ENCODE measurements at places on chromosomes 1 and 21. TPM values are rescaled to one million over a fixed set of nuclear protein-coding genes. Genes with fewer than 3 reads are reported as not detected.

DNA sequence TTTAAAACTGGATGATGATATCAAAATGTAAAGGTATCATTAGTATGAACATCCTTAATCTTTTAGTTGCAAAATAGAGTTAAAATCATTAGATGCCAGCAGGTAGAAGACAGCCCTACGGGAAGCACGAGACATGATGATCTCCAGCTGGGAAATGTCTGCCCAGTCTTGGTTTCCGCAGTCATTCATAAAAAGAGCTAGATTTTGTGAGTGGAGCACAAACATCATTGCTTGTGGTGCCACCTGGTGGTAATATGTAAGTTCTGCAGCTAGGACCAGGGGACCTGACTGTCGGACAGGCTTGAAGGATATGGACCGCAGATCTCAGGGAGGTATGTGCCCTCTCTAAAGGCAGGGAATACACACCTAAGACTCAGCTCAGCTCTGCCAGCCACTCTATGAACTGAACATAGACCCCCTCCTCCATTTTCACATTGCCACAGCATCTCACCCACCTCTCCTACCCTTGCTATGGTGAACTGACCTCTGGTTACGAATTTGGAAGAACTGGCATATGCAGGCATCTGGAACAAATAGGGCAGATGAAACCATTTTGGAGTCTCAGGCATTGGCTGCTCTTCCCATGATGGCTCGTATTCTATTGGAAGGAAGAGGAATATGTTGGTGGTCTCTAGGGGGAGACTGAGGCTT lies 9.2 kb downstream of the FCMR start:
- peak; percentile 41 for DNase-seq

TGFB2 gene
- 2.0 TPM for total RNA-seq

DNA sequence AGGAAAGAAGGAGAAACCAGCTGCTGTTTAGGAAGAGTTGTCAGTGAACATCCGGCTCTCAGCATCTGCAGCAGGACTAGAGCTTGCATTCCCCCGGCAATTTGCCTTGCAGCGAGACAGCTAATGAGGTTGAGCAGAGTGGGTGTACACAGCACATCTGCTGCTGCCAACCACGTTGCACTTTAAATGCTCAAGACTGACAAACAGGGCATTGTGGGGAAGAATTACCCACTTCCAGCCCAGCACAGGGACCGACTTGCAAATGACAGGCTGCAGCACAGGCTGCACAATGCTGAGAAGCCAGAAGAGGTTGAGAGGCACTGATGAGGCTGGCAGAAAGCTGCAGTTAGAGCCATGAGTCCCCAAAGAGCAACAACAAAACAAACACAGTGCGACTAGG lies 47.5 kb upstream of the PLA2G2C start:
- DNase-seq = no peak

DNA sequence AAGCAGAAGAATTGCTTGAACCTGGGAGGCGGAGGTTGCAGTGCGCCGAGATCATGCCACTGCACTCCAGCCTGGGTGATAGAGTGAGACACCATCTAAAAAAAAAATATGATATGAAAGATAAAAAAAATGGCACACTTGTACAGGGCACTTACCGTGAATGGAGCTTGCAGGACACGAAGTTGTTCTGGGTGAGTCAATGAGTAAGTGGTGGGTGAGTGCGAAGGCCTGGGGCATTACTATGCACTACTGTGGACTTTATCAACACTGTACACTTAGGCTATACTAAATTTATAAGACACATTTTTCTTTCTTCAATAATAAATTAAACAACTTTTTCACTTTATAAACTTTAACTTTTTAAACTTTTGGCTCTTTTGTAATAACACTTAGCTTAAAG lies 37.0 kb downstream of the TNFRSF8 start:
- DNase-seq = no peak

DNA sequence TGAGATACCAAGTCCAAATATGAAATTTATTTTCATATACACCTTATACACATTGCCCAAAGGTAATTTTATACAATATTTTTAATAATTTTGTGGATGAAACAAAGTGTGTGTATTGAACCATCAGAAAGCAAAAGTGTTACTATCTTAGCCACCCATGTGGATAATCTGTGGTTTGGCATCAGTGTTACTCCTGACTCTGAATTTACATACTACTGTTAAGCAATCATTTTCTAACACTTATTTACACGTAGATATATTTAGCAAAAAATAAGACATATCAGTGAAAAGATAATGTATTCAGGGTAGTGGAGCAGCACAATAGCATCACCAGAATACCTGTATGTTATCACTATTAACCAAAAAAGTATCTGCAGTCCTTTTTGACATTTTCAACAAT lies 23.8 kb downstream of the DENND2D start:
- no peak for DNase-seq

- DNase-seq = no peak
Observed at GRCh38 chr21:24395320-24395923, 1211.9 kb downstream of the MRPL39 start.

- DNase-seq = no peak
Observed at GRCh38 chr1:99537886-99538617, 107.9 kb upstream of the PALMD start.

- no peak for DNase-seq
Observed at GRCh38 chr1:14108356-14109275, 408.6 kb downstream of the PRDM2 start.

DNA sequence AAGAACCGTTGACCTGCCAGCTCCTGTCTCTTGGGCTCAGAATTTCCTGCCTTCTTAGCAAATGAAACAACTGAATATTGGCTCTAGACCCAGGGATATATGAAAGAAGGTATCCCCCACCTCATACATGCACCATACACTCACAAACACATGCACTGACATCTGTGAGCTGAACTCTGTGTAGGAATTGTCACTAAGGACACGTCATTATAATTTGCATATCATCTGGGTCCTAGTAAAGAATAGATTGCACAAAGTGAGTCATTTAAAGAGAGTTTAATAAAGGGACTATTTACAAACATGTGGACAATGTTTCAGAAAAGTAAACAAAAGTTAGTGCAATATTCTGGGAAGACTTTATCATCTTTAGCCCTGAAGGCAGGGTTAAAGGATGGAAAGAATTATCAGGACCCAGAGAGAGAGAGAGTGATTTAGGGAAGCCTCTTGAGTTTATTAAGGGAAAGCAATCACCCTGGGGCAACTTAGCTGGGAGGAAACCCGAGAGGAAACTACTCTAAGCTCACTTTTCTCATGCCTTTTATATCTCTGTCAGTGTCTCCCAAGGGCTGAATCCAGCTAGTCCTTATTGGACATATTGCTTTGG lies 74.1 kb upstream of the PLA2G4A start:
- DNase-seq = no peak

ETV3L gene
- not detected for total RNA-seq

DNA sequence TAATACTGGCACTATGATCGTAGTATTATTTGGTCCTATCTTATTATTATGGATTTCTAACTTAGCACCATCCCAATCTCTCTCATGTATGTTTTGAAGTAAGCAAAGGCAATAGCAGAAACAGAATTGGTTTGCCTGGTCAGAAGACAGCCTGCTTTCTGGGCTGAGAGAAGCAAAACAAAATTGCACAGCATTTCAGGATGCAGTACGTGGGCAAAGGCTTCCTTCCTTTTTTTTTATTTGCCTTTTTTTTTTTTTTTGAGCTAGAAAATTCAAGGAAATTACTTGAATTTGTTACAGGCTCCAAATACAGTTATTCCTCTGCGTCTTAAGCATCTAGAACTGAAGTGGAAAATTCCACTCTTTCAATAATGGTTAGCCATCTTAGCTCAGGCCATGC lies 8.8 kb downstream of the CDA start:
- no peak for DNase-seq

DNA sequence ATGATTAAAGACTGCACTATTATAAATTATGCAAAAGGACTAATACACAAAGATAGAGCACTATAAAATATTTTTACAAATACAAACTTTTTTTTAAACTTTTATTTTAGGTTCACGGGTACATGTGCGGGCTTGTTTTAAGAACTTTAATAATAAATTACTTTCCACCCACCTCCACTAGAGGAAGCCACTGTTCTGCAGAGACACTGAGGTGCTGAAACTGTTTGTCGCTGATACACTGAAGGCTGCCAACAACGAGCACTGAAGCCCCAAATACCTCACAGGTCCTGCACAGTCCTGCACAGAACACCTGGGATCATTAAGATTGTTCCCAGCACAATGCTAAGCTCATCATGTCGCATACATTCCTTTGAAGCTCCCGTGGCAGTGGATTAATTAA lies 19.9 kb downstream of the COA6 start:
- DNase-seq = no peak

GRCh38 chr1:111804776-111805175 lies 49.1 kb downstream of the DDX20 start:
- DNase-seq = no peak

- DNase-seq = peak; percentile 62
Observed at GRCh38 chr21:38806153-38806941, 618 bp downstream of the ETS2 start.

DNA sequence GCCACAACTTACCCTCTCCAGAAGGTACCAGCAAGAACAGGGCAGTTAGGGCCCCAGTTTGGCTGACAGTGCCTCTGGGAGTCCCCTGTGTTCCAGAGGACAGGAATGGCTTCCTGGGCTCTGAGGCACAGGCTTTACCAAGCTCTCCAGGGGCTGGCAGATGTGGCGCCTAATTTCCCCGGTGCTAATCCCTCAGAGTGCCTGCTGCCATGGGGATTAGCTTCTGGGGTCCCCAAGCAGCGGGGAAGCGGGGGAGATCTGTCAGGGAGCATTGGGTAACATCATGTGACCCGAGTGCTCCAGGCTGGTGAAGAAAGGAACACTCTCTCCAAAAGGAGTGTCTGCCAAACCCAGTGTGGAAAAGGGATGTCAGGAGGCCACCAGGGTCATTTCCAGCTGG lies at the start of gene LACTBL1:
Gene LACTBL1, minus strand, starts transcription at position 107 of the 400 bp plus-strand sequence. CDS start 550 bp downstream, outside the sequence.
- no peak for DNase-seq

AURKAIP1 gene
- 268 TPM for total RNA-seq

S100A8 gene
- 40.7 TPM for total RNA-seq

- DNase-seq = no peak
Observed at GRCh38 chr1:87842156-87842555, 513.5 kb downstream of the LMO4 start.

SH2D2A gene
- total RNA-seq = 1.0 TPM

- DNase-seq = no peak
Observed at GRCh38 chr1:100710906-100711682, 8.4 kb upstream of the VCAM1 start.

DNA sequence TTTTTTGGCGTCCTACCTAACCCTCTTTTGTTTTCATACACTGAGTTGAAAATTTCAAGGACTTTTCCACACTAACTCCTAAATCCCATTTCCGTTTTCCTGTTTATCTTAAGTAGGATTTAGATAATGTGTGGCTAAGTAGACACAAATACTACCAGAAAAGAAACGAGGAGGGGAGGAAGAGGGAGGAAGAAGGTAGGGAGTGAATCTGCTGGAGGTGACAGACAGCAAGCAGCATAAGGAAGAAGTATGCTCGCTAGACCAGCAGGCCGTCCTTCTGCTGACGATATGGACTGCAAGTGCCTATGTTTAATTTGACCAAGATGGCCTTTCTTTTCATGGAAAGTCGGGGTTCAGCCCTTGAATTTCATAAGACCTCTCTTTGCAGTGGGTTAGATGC lies 256.9 kb upstream of the RAB4A start:
- no peak for DNase-seq

GRCh38 chr1:1680912-1681273 lies 11.7 kb downstream of the SLC35E2B start:
- peak; percentile 21 for DNase-seq

BNIPL gene
- 0.32 TPM for total RNA-seq

- no peak for DNase-seq
Observed at GRCh38 chr1:30036666-30037065, 686.7 kb downstream of the MATN1 start.

GRCh38 chr1:150926097-150926741 lies at the start of gene SETDB1:
SETDB1 (plus strand) TSS chr1:150926363; CDS start chr1:150927715, 1,352 bp downstream.
- peak; percentile 96 for DNase-seq

GRCh38 chr1:164363980-164364379 lies 195.0 kb upstream of the PBX1 start:
- no peak for DNase-seq

DNA sequence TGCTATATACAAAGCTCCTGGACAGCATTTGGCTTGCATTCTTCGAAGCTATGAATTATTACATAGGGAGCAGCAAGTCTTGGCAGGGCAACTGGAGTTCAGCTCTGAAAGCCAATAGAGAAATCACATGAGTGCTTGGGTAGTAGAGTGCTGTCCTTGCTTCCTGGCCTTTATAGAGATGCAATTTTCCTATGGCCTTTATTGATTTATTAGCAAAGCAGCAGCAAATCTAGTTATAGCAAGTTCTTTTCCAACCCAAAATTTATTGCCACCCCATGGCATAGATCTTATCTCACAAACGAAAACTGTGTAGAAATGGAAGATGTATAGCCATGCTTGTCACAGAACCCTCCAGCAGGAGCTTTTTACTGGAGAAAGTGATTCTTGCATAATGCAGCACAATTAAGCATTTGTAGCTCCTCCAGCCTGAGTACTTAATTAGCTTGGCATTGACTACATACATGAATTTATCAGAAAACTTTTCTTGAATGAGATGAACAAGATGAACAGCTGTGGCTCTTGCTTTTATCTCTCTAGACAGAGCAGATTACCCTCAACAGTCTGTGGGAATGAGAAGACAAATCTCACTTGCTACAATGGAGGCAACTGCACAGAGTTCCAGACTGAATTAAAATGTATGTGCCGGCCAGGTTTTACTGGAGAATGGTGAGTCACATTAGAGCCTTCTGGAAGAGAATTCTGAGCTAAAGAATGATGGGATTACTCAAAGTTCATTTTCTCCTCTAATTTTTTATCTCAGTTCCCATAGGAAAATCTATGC lies 170.1 kb downstream of the CRB1 start:
- DNase-seq = no peak

BACE2 gene
- 12.7 TPM for total RNA-seq

GRCh38 chr1:32998997-32999396 lies 34.4 kb upstream of the RNF19B start:
- peak; percentile 85 for DNase-seq

DNA sequence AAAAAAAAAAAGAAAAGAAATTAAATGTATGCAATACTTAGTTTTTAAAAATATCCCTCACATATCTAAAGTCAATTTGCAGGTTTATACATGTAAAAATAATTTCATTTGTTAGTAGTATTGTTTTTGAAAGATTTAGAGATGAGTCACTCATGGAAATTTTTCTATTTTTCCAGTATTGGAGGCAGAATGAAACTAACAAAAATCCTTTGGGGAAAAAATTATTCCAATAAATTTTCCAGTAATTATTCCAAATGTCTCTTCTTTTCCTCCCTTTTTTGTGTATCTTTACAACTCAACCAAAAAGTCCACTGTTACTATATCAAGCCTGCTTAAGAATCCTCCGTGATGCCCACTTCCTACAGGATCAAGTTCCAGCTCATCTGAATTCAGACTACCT lies 29.9 kb downstream of the MPZL1 start:
- DNase-seq = no peak

Measured in left ventricle myocardium superior (tissue), 1 donor.